WERI-Rb-1 (cell line): ENCODE measurements at places on chromosomes 16 and 17.

DNA sequence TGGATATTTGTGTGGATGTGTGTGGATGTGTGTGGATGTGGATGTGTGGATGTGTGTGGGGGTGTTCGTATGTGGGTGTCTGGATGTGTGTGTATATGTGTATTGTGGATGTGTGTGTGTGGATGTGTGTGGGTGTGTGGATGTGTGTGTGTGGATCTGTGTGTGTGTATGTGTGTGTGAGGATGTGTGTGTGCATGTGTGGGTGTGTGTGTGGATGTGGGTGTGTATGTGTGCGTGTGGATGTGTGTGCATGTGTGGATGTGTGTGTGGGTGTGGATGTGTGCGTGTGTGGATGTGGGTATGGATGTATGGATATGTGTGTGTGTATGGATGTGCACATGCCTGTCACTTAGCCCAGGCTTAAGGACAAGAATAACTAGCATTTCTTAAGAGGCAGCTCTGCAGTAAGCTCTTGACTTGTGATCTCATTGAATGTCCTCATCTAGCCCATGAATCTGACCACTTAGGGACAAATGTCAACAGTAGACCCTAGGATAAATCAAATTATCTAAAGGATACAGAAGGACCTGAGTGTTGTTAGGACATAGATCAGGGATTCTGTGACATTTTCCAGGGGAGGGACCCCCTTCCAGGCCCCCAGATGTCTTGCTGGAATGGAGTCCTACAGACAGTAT lies 83.5 kb downstream of the BMERB1 start:
- no peak for DNase-seq

- DNase-seq: no peak
These were observed 78.4 kb downstream of the SYCE1L start for GRCh38 chr16:77277571-77277970.

GRCh38 chr16:69166221-69166833 lies 20.6 kb upstream of the SNTB2 start:
- DNase-seq: no peak

- no peak for DNase-seq
These were observed 407.1 kb downstream of the WWOX start for GRCh38 chr16:78506367-78507193.

DNA sequence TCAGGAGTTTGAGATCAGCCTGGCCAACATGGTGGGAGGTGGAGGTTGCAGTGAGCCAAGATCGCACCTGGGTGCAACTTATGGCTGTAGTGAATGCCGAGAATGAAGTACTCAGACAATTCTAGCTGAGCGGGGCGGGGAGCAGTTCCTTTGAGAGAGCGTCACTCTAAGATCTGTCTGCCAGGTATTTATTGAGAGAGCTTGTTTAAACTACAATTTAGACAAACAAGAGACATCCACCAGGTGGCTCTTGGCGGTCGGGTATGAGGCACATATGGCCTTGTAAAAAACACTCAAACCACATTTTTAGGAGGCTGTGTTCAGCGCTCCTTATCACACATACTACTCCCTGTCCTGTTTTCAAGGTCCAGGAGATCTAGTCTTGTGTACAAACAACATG lies 40.6 kb upstream of the CDH1 start:
- DNase-seq: no peak
